ENCODE measurements at places on chromosomes 4 and X. TPM values are rescaled to one million over a fixed set of nuclear protein-coding genes. Genes with fewer than 3 reads are reported as not detected.

GRCh38 chr4:87228262-87228860 lies 7.9 kb upstream of the KLHL8 start:
- no peak for DNase-seq

Gene ABLIM2
- total RNA-seq = 2.5 TPM

DNA sequence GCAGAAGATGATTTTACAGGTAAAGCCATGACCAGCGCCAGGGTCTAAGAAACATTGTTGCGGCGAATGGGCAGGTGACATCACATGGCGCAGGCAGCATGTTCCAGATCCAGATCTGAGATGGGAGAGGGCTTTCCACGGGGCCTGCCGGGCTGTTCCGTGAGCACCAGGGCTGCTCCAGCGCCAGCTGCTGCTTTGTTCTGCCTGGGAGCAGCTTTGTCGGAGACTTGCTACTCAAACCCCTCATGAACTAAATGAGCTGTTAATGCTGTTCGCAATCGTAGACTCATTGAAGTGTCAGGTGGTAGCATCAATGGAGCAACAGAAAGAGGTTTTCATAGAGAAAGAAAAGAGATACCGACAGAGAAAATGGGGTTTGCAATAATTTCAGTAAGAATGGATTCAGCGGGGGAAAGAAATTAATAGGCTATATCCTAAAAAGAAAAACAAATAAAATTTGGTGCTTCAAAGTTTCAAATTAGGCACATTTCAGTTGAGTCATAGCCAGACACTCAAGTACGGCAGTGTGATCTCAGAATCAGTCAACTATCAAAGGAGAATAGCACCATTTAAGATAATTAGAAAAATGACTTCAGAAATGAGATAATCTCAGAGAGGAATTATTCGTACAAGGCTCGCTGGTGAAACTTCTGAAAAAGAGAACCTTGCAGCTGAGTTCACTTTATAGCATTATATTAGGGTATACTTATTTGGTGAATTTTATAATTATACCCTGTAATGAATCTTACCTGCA lies 23.9 kb downstream of the SORBS2 start:
- DNase-seq = no peak

GRCh38 chrX:102085706-102086105 lies 39.8 kb upstream of the TCEAL2 start:
- DNase-seq = no peak

- DNase-seq = no peak
Observed at GRCh38 chrX:13627306-13627705, 25.6 kb upstream of the TCEANC start.

DNA sequence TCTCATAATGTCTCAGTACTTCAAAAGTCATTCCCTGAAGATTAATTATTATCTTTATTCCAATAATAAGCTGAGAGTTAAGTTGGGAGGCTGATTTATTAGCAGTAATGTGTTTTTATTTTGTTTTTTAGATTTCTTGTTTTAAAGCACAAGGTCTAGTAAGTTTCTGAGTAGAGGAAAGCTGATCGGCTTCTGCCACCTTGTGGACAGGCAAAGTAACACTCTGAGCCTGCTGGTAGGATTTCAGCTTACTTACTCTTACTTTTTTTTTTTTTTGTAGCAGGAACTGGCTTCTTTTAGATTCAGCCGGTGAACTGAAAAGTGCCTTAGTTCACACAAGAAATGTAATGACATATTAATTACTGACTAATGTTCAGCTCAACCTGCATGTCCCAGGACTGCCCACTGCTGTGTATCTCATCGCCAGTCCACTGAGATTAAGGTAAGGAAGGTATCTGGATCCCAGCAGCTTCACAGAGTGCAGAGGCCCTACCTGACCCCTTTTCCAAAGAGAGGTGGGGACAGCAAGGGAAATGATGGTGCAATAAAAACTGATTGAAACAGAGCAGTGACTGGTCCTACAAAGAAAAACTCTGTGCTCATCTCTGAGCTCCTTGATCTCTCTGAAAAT lies 126.5 kb downstream of the ADGRA3 start:
- DNase-seq = peak; percentile 37

Gene PCDH18
- 7.7 TPM for total RNA-seq

DNA sequence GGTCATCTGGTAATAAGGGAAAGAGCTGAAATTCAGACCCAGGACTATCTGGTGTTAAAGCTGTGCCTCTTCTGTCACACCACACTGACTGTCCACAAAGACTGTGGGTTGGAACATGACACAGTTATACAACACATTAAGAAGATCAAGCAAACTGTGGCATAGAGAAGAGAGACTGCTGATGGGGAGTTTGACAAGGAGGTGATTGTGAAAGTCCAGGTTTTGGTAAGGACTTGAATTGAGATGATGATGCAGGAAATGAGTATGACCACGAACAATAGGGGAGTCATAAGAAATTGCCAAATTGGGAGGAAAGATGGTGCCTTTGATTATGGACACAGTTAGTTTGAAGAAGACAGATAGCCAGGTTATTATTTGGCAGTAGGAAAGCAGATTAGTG lies 163.4 kb downstream of the PDGFRA start:
- no peak for DNase-seq

Gene CCNA2
- total RNA-seq = 81.4 TPM

Gene AMBN
- not detected for total RNA-seq

- no peak for DNase-seq
Observed at GRCh38 chr4:143713955-143714625, 13.6 kb upstream of the FREM3 start.

DNA sequence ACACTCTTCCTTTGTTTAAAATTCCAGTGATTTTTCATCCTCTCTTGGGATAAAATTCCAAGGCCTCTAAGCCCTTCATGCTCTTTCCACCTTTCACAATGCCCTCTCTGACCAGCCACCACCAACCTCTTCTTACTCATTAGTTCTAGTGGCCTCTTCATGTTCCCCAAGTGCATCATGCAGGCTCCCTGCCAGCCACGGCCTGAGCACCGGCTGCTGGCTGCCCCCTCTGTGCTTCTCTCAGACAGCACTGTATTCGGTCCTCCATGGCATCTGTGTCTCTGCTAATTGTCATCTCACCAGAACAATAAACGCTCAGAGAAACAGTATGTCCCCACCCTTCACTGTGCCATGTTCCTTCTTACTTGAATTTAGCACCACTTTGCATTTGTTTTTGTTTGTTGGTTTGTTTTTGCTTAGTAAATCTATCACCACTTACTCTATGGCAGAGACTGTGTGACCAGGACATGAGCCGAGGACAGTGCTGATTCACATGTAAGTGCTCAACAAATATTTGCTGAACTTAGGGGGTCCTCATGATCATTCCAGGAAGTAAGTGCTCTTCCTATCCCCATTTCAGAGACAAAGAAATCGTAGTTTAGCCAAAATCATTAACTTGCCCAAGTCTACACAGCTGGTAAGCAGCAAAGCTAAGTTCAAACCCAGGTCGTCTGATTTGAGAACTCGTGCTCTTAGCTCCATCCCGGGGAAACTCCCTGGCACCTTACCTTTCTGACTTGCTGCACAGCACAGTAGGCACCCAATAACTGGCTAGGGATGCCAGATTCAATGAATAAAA lies 77.1 kb upstream of the UCP1 start:
- no peak for DNase-seq

- no peak for DNase-seq
Observed at GRCh38 chr4:8783736-8784135, 87.9 kb downstream of the HMX1 start.
